ENCODE measurements at places on chromosomes 1 and 21.

DNA sequence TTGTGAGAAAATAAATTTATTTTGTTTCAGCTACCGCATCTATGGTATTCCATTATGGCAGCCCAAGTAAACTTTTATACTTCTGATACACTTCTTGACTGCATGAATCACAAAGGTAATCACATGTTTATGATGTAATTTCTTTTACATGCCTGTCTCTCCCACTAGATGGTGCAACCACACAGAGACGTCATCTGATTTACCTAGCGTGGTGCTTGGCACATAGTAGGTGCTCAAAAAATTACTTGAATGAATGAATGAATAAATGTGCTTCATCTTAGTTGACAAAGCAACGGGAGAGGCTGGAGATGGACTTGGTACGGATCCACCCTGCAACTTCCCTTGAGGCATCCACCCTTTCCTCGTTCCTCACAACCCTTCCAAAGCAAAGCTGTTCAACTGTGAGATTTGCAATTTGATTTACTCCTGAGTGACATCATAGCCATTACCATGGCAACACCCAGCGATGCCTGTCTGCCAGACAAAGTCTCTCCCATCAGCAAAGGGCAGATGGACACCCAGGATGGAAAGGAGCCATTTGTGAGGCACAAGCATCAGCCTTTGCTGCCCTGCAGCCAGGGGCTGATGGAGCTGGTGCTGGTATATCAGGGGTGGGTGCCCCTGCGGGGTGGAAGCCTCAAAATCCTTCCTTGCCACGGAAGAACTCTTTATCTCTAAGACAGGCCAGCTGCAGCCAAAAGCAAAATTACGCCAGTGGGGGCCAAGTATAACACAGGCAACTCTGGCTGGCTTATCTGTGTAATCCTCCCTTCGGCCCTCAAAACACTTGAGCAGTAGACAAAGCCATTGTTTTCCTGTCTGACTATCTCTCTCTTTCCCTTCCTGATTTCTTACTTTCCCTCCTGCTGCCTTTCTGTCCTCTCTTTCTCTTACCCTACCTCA, 18.9 kb upstream of the VWA5B1 start:
- no peak for DNase-seq

GRCh38 chr1:220914283-220915116, 35.3 kb downstream of the HLX start:
- DNase-seq = no peak

DNA sequence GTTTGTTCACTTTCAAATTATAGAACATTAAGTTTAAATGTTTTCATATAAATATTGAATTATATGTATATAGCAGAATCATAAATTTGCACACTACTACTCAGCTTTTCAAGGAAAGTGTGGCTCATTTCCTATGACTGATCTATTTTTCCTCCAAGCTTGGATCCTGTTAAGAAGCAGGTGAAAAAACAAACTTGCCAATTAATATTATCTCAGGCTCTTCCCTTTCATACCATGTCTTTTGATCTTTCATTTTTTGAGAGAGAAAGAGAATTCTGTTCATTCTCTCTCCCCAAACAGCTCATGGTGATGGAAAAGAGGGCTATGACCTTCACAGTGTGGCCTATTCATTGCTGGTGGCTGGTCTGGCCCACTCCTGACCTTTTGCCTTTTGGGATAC, 43.7 kb downstream of the SEC16B start:
- DNase-seq = no peak

- no peak for DNase-seq
Measured at GRCh38 chr1:108072212-108072611, 107.2 kb upstream of the VAV3 start.

DNA sequence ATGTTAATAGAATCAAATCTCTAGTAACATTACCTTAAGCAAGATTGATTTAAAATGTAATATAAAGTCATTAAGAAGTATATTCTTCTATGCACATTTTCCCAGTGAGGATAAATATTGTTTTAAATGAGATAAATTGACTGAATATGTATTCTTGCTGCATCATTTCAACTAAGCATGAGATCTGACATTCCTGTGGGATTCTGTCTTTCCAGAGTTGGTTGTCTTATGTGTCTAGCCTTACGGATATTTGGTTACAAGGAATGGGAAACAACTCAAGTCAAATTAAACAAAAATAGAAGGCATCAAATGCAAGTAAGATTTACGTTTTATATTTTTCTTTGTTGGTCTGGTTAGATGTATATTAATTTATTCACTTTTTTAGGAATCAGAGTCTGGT, 287.5 kb downstream of the PTGER3 start:
- DNase-seq = no peak

DNA sequence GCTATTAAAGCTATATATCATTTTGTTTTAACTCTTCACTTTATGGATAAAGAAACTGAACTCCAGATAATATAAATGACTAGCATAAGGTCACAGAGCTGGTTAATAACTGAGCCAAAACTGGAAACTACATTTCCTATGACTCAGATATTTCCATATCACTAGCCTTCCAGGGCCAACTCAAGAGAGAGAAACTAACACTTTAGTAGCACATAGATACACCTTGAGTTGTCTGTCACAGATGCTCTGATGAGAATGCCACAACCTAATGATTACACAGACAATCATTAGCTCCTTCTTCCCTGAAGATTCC, 40.7 kb downstream of the NME7 start:
- no peak for DNase-seq

GRCh38 chr1:225155555-225155954, 226.1 kb downstream of the DNAH14 start:
- DNase-seq = no peak

DNA sequence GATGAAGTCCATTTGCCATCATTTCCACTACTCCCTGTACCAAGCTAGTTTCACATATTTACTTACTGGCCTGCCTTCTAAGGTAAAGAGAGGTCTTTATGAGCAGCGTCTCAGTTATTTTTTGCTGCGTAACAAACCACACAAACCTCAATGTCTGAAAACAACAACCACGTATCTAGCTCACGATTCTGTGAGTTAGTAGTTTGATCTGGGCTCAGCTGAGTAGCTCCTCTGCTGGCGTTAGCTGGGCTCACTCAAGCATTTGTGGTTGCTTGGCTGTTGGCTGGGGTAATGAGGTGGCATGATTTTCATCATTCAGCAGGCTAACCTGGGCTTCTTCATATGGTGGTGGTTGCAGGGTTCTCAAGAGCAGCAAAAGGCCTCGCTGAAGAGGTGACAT, 225.4 kb downstream of the FOXD2 start:
- DNase-seq = no peak

DNA sequence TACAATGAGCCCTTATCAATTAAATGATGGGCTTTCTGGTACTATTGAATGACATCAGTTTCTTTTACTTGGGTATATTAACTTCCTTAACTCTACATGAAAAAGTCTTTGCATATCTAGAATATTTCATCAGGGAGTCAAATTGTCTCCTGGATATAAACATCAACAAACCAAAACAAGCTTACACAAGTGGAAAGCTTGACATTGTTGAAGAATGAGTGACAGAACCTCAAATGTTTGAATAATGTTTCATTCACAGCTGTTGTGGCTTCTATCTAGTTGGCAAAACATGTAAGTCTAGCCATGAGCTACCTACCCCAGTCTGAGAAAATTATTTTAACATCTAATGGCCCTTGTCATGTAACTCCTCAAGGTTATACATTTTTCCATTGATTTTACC, 604.8 kb upstream of the ADAMTS5 start:
- DNase-seq = no peak

GRCh38 chr1:240801442-240801841, 189.5 kb upstream of the GREM2 start:
- no peak for DNase-seq

DNA sequence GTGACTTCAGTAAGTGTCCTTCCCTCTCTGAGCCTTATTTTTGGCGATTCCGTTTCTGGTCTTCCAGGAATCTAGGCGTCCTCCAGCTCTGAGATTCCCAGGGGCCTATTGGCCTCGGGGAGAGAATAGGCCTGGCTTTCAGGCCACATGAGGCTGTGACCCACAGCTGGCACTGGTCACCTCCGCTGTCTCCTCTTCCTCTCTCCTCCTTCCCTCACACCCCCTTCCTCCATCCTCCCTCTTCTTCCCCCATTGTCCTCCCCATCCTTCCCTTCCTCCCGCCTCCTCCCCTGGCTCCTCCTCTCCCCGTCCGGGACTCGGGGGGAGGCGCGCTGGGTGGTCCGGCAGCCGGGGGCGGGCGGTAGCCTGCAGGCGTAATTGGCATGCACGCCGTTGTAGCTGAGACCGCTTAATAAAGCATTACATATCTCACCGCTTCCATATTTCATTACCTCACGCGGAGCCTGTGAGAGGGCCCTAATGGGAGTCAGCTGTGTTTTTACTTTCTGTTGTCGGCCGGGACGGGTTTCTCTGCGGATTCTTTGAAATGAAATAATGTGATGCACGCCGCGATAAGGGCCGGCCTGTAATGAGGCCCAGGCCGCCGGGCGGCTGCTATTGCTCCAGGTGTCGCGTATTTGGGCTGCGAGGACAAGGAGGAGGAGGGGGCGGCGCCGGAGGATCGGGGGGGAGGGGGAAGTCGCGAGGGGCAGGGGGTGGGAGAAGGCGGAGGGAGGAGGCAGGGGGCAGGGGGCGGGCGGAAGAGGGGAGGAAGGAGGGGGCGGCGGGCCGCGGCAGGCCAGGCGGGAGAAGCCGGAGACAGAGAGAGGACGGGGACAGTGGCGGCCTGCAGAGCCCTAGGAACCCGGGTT, 95.3 kb downstream of the FOXD2 start:
- DNase-seq = no peak

- DNase-seq = peak; percentile 44
Measured at GRCh38 chr1:12617511-12617900, 504 bp downstream of the DHRS3 start.

- DNase-seq = no peak
Measured at GRCh38 chr21:37904856-37905255, 11.4 kb downstream of the KCNJ6 start.

GRCh38 chr1:14141656-14142055, 441.7 kb downstream of the PRDM2 start:
- DNase-seq = no peak

- no peak for DNase-seq
Measured at GRCh38 chr1:204560590-204561150, 44.5 kb downstream of the MDM4 start.

DNA sequence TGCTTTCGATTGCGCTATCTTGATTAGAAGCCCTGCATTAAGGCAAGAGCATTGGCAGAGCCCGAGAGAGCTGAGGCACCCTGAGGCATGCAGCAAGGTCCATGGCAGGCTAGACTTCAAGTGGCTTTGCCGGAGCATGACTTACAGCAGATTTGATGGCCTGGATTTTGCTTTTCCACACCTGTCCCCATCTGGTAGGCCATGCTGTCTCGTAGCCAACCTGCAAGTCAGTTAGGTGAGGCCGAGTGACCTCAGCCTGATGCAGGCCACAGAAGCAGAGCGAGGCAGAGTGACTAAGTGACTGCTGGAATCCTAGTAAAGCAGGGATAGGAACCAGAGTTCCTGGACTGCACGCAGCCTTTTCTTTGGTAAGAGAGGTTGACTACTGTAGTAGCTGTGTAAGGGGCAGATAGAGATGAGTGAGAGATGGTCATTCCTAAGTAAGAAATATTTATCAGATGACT, 148.9 kb downstream of the PBX1 start:
- DNase-seq = no peak

- peak; percentile 46 for DNase-seq
Measured at GRCh38 chr1:25619101-25619890, 2.7 kb downstream of the MAN1C1 start.

DNA sequence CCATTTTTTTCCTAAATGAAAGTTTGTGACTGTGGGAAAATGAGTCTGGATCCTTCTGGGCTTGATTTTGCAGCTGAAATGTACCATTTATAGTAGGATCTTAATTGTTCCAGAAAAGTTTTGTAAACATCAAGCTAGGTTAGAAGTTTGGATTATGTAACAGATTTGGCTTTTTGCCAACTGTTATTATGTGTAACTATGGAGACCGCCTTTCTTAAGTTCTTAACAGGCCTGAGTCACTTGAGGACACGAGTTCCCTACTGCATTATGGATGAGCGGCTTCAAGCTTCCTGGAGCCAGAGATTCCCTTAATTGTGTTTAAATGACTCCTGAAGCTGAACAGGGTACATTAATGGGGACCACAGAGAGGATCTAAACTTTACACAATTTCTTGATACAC, 22.2 kb downstream of the SLC25A33 start:
- DNase-seq = no peak

GRCh38 chr1:216641669-216642460, 81.4 kb downstream of the ESRRG start:
- DNase-seq = no peak

- no peak for DNase-seq
Measured at GRCh38 chr1:170604065-170604464, 59.9 kb upstream of the PRRX1 start.

DNA sequence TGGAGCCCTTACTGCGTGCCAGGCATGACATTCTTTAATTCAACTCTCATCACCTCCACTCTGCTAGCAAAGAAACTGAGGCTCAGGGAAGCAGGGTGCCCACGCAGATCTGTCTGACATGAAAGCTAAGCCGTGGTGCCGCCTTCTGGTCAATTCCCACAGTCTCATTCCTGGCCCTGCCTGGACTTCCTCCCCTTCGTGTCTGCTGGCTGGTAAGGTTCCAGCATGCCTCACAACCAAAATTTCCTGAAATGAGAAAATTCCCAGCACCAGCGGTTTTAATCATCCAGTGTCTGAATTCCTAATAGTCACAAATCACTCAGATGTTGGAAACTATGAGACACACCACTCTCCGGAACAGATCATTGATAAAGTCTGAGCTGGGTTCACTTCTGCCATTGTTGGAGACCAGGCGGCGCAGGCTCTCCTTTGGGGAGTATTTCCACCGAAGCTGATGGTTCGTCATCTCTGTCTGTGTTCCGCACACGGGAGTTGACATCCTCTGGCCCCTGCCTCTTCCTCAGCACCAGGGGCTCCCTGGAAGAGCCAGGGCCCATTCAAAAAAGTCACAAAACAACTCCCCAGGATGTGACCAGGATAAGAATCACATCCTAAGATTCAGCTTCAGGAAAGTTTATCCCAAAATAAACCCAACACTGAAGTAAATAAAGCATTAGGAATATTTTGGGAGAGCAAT, 167.7 kb downstream of the PLPP3 start:
- no peak for DNase-seq

DNA sequence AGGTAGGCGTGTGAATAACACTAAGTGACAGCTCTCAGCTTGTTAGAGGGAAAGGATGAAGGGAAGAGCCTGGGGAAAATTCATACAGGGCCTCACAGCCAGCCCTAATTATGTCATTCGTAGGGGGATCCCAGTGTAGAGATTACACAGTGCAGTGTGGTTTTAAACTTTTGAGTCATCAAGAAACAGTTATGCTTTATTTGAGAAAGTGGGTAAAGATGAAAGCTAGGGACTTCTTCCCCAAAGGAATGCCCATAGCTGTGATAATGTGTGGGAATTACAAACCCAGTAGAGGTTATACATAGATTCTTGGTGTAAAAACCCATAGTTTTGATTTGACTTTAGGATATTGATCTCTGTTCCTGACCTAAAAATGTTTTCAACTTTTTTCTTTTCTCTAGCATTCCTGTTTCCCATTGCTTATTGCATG, 1.9 kb downstream of the TTF2 start:
- DNase-seq = no peak

- no peak for DNase-seq
Measured at GRCh38 chr1:155794605-155795245, 62.3 kb downstream of the GON4L start.

- DNase-seq = no peak
Measured at GRCh38 chr1:205770618-205771017, 4.7 kb downstream of the RAB29 start.
